Purkinje cell (primary cell): ENCODE measurements at places on chromosomes 2 and 18. TPM values are rescaled to one million over a fixed set of nuclear protein-coding genes. Genes with fewer than 3 reads are reported as not detected.

MOGAT1 gene
- polyA plus RNA-seq: not detected in 2 replicates

CYRIA gene
- 9.6 and 32.0 TPM in 2 replicates for polyA plus RNA-seq

REG3G gene
- not detected in 2 replicates for polyA plus RNA-seq

IL36G gene
- not detected in 2 replicates for polyA plus RNA-seq

FTCDNL1 gene
- 4.8 and 5.7 TPM in 2 replicates for polyA plus RNA-seq

RGPD8 gene
- polyA plus RNA-seq: 0.31 and 3.1 TPM in 2 replicates

SERPINB3 gene
- polyA plus RNA-seq: not detected in 2 replicates

LCT gene
- not detected in 2 replicates for polyA plus RNA-seq

NT5C1B gene
- polyA plus RNA-seq: not detected in 2 replicates

AKAIN1 gene
- polyA plus RNA-seq: 425 and 444 TPM in 2 replicates

OTOS gene
- polyA plus RNA-seq: not detected in 2 replicates

ZDBF2 gene
- polyA plus RNA-seq: 7.6 and 11.1 TPM in 2 replicates

FAM228A gene
- 2.0 and 2.6 TPM in 2 replicates for polyA plus RNA-seq

AGXT gene
- polyA plus RNA-seq: not detected in 2 replicates

MC2R gene
- polyA plus RNA-seq: not detected in 2 replicates

PIEZO2 gene
- polyA plus RNA-seq: 0.16 TPM in 1 of 2 replicates, not detected in the other
